ENCODE measurements at places on chromosomes 13 and 19.

DNA sequence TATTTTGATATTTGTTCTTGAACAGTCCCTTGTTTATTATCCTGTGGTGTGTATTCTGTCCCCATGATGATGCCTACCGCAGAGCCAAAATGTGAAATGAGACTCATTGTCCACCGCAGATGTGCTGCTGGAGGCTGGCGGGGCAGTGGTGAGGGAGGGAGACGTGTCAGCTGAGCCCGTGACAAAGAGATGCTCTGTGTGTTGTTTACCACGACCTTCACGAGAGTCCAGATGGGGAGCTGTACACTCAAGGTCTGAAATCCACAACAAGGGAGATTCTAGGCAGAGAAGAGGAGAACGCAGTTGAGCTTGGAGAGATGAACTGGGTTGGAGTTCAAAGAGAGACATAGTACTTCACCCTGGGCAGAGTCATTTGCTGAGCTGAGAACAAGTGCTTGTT is 20.8 kb upstream of the AMER2 start:
- no peak for DNase-seq

DNA sequence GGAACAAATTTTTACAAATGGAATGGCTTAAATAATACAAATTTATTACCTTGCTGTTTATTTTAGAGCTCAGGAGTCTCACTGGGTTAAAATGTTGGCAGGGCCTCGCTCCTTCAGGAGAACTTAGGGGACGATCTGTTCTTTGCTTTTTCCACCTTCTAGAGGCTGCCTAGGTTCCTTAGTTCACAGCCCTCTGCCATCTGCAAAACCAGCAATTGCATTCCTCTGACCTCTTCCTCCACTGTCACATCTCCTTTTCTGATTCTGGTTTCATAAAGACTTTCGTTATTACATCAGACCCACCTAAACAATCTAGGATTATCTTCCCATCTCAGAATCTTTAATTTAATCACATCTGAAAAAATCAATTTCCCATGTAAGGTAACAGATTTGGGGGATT is 249.6 kb upstream of the SPRY2 start:
- no peak for DNase-seq

GRCh38 chr13:111868716-111869115 is 198.2 kb upstream of the SOX1 start:
- no peak for DNase-seq

DNA sequence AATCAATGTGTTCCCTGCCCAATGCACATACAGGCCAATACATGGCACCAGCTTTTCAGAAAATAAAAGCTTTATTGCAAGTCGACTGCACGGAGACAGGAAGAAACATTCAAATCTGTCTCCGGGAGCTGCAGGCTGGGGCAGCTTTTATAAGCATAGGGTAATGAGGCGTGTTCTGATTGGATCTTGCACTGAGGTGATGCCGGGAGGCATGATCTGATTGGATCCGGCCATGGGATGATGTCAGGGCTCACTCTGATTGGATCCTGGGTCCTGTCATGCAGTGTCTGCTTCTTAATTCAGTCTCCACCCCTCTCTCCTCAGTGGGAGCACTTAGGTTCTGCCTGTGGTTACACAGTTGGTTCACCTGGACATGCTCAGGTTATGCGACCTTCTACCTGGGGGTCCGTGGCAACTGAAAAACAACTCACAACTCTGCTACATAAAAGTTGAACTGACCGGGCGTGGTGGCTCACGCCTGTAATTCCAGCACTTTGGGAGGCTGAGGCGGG is 11.8 kb upstream of the FBN3 start:
- DNase-seq, result no peak

DNA sequence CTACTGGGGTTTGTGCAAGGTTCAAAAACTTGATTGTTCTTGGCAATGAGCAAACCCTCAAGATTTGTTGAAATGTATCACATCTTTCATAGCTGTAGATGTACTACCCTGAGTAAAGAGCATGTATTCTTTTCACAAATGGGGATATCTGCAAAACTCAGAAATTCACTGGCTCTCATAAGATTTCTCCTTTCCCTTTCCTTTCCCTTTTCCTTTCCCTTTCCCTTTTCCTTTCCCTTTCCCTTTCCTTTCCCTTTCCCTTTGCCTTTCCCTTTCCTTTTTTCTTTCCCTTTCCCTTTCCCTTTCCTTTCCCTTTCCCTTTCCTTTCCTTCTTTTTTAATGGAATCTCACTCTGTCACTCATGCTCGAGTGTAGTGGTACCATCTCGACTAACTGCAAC is 69.1 kb downstream of the FNDC3A start:
- DNase-seq, result no peak

DNA sequence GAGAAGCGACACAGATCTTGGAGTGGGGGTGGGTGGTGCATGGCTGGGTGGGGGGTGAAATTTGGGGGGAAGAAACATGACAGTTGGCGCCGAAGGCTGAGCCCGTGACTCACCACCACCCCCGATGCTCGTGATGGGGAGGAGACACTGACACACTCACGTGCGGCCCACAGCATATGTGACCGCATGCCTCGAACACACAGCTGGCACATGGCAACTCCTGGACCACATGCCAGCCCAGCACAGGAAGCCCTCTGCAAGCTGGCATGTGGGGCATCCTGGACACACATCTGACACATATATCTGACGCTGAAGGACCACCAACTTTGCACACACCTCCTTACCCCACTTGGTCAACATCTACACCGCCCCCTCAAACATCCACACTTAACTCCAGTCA is 1.2 kb upstream of the GRIK5 start:
- DNase-seq, result no peak

- peak; percentile 17 for DNase-seq
Measured at GRCh38 chr19:3550947-3551791, 6.2 kb downstream of the MFSD12 start.

DNA sequence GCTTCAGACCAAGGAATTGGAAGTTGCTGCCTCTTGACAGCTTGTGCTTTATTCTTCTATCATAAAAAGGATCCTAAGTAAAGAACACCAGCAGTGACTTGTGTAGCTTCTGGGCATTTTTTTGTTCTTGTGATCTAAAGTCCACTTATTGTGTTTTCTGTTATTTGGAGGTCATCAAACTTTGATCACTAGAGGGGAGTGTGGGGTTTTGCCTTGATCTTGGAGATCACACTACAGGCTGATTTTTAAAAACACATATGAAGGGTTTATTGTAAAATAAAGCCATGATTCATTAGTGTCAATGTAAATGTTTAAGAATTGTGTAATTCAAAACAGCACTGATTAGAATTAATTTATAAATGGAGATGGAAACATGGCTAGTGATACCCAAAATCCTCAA is 328.7 kb upstream of the EDNRB start:
- no peak for DNase-seq

GRCh38 chr19:48925240-48925843 is 8.2 kb upstream of the DHDH start:
- no peak for DNase-seq

DNA sequence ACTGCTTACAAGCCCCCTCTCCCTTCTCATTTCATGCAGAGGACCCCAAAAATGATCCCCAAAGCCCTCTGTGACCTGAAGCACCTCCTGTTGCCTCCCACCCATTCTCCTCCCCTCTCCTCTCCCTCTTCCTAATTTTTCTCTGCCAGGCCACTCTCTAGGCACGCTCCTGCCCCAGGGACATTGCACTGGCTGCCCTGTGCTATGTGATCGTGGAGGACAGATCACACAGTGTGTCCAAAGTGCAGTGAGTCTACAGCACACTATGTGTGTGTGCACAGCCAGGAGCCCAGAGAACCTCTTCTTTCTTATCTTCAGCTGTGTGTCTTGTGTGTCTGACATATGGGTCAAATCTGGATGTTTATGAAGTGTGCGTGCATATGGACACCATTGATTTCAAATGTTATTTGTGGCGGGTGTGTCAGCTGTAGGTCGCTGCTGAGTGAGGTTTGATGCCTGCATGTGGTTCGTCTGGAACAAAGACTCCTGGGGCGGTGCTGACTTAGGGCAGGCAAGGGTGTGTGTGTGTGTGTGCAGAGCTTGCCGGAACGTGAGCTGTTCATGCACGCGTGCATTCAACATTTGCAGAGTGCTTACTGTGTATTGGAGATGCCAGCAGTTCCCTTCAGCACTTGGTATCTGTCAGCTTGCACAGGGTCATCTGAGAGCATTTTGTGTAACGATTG is 2.1 kb upstream of the KLHL26 start:
- no peak for DNase-seq

DNA sequence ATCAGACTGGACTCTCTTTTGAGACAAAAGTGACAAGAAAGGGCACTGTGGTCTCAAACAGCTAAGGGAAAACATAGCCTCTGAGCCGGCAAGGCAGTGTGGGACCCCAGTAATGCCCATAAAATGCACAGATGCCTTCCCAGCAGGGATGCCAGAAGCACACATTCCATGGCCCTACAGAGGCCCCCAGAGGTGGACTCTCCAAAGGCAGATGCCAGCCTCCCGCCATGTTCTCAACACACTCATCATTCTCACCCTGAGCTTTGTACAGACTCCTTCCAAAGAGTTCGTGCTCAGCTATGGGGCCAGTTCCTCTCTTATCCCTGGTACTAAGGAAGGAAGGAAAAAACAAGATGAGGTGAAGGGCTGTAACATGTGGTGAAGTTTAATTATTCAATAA is 67.1 kb upstream of the ATP12A start:
- DNase-seq, result no peak

- no peak for DNase-seq
Measured at GRCh38 chr13:94033830-94034642, 445.4 kb downstream of the DCT start.

GRCh38 chr13:88459331-88459730 is 788.2 kb downstream of the SLITRK5 start:
- DNase-seq, result no peak

DNA sequence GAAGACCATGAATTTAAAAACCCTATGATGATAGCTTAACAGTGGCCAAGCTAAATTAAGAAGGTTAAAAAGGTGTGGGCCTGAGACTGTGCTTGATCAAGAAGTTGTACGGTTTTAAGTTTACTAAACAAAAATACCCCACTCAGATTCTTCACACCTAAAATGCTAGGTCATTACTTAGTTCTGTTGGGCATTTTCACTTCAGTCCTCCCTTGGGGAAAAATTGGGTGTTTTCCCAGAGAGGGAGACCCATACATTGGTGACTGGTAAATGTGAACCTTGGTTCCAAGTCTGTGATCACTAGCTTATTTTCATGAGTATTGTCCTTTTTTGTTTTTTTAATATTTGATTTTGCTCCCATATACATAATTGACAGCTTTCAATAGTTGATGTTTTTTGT is 44.4 kb downstream of the MTUS2 start:
- DNase-seq, result no peak

DNA sequence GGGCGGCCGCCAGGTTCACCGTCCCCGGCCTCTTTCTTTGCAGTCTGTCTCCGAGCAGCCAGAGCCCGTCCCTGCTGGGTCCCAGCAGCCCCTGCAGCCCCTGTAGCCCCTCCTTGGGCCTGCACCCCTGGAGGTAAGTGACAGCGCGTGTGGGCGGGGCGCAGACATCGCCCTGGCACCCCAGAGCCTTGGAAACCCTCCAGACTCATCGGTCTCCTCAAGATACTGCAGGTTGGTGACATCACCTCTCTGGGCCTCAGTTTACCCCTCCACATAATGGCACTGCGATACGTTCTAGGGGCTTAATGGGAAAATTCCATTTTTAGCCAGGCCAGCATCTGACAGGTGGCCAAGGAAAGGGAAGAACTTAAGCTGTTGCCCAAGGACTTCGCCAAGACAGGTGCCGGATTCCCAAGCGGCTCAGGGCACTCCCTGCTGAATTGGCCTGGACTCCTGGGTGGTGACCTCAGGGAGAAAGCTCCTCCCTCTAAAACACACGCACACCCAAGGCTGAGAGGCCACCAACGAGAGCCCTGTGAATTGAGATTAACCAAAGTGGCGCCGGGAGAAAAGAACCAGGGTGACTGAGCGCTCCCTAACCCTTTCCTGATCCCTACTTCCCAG is 13.1 kb downstream of the MAST3 start:
- DNase-seq, result no peak

DNA sequence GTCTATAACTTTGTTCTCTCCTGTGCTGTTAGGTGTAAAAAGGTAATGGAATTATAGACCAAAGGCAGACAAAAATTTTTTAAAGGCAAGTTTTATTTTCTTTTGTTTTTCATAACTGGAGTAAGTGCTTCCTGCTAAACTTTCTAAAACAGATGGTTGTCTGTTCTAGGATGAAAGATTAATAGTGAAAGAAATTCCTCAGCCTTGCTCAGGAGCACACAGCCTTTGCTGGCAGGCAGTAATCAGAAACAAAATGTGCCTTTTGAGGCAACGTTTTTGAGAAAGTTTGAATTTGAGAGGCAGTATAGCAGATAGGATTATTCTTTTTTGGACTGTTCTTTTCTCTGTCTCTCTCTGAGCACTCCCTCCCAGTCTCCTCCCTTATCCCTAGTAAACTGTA is 2749.5 kb downstream of the PCDH9 start:
- DNase-seq, result no peak

GRCh38 chr19:37979547-37980082 is 72.6 kb downstream of the SIPA1L3 start:
- no peak for DNase-seq

GRCh38 chr13:95492044-95492801 is 60.3 kb upstream of the CLDN10 start:
- no peak for DNase-seq

DNA sequence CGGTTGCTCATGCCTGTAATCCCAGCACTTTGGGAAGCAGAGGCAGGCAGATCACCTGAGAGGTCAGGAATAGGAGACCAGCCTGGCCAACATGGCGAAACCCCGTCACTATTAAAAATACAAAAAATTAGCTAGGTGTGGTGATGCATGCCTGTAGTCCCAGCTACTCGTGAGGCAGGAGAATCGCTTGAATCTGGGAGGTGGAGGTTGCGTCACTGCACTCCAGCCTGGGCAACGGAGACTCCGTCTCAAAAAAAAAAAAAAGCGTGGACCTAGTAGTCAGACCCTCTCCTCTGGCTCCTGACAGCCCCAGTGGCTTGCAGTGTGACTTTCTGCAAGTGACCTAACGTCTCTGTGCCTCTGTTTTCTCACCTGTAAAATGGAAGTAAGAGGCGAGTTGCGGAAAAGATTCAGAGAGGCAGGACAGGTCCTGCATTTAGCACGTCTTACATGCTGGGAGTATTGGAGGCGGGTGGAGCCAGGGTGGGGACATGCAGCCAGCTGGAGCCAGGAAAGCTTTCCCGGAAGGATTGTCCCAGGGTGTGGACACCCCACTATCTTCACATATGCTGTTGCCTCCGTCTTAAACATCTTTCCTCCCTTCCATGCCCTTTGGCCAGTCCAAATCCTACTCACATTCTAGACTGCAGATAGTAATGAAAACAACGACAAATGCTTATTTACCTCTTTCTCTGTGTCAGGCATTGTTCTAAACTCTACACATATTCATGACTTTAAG is 2.9 kb downstream of the TUBB4A start:
- DNase-seq, result no peak

All from ovary (tissue), 10 donors.